NCI-H1092 (cell line): ENCODE measurements at places on chromosomes 16 and 17.

DNA sequence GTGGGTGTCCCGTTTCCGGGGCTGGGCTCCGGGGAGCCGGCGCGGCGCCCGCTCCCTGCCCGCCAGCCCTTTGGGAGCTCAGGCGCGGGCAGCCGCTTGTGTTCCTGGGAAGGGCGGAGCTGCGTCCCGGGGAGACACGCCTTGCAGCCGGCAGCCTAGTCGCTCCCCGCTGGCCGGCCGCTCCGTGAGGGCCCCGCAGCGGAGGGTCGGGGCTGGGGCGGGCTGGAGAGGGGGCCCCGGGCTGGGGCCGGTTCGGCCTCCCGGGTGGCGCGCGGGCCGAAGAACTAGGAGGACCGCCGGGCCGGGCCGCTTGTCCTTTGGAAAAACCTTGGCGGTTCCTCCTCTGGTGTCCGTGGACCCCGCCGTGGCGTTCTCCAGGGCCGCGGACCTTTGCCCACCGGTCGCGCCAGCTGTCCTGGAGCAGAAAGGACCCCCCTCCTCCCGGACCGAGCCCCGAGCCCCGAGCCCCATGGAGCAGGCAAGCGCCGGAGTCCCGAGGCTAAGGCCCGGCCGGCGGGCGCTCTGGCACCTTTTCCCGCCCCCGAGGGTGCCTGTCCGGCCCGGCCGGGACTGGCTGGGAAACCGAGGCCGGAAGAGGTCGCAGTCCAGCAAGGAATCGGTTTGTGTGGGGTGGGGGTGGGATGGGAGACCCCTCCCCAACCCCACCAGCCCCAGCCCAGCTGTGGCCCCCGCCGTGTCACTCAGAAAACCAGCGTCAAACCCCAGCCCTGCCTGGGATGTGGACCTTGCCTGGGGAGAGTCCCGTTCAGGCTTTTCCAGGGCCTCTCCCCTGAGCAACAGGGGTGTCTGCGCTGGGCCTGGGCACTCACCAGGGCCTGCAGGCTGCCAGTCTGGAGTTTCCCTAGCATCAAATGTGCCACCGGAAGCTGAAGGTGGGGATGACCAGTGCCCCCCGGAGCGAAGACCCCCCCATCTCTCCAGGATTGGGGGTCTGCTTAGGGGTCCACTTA, 6.8 kb upstream of the TBC1D3B start:
- DNase-seq: no peak

GRCh38 chr17:38451030-38451839, 23.0 kb downstream of the ARHGAP23 start:
- DNase-seq: no peak

DNA sequence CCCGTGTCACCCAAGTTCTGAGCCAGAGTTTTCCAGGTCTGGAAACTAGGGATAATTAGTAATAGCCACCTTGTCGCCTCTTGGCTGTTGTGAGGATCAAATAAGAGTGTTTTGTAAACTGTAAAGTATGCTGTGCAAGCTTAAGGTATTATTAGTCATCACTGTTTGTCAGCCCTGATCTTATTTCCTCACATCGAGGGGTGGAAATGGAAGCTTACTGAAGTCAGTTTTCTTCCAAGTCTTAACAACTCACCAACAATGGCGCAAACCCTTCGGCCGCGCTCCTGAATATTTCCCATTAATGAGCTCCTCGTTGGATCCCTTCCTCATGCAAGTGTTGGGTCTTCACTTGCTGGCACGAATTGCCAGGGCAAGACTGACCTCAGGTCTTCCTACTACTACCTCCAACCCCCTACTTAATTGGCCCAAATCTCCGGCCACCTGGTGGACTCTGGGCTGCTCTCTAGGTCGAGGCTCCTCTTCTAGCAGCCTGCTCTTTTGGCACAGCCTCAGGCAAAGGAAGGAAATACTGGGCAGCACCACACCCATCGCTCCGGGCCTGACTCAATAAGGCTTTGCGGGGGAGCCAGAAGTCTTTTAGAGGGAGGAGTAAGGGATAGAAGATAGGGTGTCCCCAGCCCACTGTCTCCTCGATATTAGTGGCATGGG, 885 bp upstream of the SLC35B1 start:
- no peak for DNase-seq

GRCh38 chr17:31882571-31882970, 18.9 kb downstream of the UTP6 start:
- no peak for DNase-seq

- no peak for DNase-seq
These were observed 354.6 kb upstream of the CDH11 start for GRCh38 chr16:65476448-65476955.

DNA sequence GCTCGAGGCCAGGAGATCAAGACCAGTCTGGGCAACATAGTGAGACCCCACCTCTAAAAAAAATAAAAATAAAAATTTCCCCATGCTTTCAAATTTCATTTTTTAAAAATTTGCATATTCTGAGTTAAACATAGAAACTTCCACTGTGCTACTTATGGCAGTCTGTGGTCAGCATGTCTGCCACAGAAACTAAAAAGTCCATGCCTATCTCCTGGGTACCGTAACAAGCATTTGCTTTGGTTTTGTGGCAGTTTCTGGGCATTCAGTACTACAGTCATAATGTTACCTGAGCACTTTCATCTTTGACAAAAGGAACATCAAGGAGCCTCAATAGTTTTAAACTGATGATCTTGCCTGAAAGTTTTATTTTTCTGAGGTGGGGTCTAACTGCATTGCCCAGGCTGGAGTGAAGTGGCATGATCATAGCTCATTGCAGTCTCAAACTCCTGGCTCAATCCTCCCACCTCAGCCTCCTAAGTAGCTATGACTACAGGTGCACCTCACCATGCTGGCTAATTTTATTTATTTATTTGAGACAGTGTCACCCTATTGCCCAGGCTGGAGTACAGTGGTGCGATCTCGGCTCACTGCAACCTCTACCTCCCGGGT, 13.2 kb upstream of the ITGA2B start:
- no peak for DNase-seq

- DNase-seq: no peak
These were observed 131.7 kb downstream of the SHISA6 start for GRCh38 chr17:11372692-11373091.

DNA sequence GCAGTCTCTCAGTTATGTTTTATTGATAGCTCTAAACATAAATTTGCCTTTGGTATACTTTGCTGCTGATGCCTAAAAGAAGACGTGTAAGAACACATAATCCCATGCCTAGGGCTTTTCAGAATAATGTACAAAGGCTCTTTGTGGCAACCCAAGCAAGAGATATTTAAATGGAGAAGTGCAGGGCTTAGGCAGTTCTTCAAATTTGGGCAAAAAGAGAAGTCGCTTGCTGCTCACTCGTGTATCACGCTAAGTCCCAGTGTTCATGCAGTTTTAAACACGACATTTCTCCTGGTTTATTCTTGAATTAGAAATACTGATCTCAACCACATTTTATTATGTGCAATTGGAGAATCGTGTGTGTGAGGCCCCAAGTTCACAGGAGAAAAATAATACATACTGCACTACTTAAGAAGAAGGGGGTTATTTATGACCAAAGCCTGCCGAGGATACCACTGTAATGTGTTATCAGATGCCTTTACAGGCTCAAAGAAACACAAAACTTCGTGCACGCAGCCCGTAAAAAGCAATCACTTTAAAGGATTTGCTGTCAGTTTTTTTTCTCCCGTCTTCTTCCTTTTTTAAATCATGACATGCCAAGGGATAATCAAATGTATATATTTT, 22.5 kb upstream of the IRX6 start:
- no peak for DNase-seq

DNA sequence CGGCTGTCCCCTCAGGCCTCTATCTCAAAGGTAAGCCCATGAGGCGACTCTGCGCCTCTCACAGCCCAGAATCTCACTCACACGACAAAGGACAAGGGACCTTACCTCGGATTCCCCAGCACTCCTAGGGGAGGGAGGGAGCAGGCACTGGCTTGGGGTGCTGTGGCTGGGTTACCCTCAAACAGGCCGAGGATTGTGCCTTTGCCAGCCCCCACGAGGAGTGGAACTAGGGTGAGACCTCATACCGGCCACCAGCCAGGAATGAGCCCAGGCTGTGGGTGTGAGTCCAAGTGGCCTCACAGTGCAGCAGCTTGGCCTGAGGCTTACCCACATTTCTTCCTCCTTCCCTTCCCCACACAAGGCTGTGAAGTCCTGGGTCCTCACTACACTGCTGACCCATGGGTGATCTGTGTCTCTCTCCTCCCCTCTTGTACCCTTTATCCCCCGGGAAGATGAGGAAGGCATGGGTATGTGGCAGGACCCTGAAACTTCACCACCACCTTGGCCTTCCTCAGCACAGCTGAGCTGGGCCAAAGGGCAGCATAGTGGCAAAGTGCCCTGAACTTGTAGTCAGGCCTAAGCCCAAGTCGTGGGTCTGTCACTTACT, 5.9 kb downstream of the PROCA1 start:
- DNase-seq: no peak

DNA sequence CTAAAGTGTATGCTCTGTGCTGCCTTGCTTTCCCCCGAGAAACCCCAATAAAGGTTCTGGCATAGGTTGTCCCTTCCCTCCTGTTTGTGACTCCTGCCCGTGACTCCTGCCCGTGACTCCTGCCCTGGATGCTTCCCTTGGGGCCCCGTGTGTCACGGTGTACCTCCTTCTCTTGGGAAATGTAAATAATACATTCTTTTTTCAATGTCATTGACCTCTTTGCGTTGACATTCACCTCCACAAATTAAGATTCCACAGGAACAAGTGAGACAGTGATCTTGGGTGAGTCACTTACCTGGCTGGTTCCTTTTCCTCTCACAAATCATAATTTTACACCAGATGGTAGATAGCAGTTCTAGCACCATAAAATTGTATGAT, 632 bp downstream of the CCL15 start:
- DNase-seq: no peak

- no peak for DNase-seq
These were observed 5.5 kb downstream of the CCL17 start for GRCh38 chr16:57409870-57410587.

GRCh38 chr17:42779936-42780850, at the start of gene WNK4:
Gene WNK4, plus strand, starts transcription at chr17:42780610. Its CDS starts 89 bp downstream, at chr17:42780699.
- DNase-seq: no peak

DNA sequence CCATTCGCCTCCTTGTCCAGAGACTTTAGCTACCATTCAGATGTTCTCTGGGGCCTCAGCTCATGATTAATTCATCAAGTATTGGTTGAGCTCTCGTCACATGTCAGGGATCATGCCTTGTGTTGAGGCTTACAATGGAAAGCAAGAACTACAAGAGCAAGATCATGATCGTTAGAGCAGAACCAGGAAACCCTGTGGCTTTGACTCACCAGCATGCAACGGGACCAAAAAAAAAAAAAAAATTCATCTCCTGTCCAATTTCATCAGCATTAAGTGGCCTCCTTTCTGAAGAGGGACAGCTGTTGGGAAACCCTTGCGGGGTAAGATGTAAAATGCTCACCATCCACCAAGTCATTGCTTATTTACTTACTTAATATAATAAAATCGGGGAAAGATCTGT, 12.1 kb upstream of the USP10 start:
- no peak for DNase-seq

- DNase-seq: peak; percentile 60
These were observed 26.3 kb downstream of the AARSD1 start for GRCh38 chr17:42937712-42938596.

DNA sequence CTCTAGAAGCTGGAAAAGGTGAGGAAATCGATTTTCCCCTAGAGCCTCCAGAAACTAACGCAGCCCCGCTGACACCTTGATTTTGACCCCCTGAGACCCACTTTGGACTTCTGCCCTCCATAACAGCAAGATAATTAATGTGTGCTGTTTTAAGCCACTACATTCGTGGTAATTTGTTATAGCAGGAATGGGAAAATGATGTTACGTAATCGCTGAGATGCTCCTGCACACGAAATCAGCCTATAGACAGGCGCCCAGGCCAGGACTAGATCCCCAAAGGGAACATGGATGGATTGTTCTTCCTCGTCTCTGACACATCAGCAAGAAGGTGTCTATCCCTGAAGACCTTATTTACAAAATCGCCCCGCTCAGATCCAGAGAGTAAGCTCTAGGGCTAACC, 1.4 kb upstream of the MYOCD start:
- DNase-seq: no peak

DNA sequence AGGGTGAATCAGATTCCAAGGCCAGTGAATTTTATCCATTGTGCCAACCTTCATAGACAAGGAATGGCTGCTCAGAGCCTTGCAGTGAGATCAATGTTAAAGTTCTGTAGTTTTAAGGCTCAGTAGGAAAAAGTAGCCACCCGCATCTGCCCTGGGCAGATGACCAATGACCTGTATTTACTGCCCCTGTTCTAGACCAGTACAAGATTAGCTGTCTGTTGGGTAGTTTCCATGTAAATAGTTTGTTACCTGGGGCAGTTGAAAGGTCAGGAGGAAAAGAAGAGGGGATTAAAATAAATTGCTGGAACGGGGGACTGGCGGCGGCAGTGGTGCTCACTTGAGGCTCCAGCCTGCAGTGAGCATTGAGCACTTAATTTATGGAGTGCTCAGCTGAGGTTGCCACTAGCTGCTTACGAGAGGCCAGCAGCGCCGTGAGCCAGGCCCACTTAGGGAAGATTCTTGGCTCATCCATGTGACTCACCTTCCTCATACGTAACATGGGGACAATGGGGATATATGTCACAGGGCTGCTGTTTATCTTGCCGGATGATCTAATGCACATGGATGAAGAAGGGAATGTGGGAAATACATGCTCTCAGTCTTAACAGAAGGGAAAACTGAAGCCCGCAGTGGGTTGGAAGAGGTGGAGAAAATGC, 10.7 kb upstream of the NOS2 start:
- DNase-seq: no peak

- peak; percentile 49 for DNase-seq
These were observed 13.8 kb downstream of the C17orf50 start for GRCh38 chr17:35774499-35774898.

DNA sequence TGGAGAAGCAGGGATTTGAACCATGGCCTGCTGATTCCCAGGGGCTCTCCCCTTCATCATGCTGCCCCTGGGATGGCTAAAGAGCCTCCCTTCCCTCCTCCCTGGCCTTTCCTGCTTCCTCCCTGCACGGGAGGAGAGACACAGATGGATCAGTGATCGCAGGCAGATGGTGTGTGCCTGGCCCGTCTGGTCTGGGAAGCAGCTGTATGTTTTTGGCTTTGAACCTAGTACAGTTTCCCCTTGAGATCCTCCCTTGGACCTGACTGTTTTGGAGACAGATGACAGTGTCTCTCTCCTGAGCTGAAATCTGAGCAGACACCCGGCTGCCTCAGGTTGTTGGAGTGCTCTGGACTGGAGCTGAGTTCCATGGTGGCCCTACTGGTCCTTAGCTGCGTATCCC, 29.0 kb upstream of the ATP2C2 start:
- no peak for DNase-seq

DNA sequence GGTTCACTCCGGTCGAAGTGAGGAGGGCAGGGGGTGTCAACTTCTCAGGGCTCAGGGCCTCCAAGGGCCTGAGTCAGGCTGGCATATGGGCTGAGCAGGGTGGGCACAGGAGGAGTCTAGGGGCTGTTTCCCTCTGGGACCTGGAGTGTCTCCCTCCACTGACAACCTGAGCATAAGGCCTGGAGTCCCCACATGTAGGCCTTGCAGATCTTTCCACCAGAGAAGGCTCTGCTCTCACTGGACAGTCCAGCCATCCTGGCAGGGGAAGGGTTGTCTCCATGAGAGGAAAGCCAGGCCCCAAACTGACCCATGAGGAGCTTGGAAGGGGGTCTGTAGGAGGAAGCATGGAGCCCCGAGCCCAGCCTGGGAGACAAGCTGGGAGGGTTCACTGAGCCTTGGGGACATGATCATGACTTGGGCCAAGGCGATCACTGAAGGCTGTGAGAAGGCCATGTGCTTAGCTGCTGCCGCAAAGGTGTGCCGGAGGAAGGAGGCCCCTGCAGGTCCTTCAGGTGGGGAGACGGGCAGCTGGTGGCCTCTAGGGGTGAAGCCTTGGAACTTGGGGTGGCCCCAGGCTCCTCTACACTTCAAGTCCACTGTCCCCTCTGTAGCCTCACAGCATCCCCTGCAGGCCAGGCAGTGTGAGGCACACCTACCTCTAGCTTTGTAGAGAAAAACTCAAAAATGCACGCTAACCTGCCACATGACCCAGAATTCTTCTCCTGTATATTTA, 9.9 kb downstream of the CMTM2 start:
- DNase-seq: no peak
